ENCODE measurements at places on chromosomes 6 and 20.
A peak's percentile ranks its signal among the peaks of the same experiment; 100 is the strongest.

DNA sequence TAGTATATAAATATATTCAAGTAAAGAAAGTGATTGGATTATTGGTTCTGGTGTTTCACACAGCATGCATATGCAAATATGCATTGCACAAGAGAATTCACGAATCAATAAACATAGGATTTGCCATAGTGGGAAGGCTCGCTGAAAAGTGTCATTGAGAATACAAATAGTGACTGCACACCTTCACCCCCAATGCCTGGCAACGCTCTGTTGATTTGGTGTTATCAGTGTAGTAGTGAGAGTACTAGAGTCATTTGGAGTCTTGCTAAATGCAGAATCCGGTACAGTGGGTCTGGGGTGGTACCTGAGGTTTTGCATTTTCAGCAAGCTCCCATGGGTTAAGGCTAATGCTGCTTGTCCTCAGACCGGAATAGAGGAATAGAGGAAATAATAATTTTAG, 49.7 kb upstream of the NAA20 start:
- DNase-seq: no peak

- no peak for DNase-seq
Measured at GRCh38 chr20:49602345-49603208, 34.6 kb upstream of the PTGIS start.

DNA sequence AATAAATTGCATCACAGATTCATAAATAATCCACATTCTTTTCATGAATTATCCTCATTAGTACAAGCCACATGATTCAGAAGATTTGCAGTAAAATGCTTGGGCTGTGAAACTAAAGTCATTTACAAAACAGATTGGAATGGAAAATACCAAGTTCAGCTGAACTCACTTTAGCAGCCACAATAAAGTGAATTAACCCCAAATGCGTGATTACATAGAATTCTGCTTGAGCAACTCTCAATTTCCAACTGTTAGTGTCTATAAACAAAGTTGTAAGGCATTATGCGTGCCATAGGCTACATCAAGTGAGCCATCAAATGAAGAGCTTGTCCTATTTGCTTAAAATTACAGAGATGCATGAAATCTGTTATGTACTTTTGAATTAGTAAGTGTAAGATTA, 60.4 kb upstream of the GFRAL start:
- DNase-seq: no peak

DNA sequence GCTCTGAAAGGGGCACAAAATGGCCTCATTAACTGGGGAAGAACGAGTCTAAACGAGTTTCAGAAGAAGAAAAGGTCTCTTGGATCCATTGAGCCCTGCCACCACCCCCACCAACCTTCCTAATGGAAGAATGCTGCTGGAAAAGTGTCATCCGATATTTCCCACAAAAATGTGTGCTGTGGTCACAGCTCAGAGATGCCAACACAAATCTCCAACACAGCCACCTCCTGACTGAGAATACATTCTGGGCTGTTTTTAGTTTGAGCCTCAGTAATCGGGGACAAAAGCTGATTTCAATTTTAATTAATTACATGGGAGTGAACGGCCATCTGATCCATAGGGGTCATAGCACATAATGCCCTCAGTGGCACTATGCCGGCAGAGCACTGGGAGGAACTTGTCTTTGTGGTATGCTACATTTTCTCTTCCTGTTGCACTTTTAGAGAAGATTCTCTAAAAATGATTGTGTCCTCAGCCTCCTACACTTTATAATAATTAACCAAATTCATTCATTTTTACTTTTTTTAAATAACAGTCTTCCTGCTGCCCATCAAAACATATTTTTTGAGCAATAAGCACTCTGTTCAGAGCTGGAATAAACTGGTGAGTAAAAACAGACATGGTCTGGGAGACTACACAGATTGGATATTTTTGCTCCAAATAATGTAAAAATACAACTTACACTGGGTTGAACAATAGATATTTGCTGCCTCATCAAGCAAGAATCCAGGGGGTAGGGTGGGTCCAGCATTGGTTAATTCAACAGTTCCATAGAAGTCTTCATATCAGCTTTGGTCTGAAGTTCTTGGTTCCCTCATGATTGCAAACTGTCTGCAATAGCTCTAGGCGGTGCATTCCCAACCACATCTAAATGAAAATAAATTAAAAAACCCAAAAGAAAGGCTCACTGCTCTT, 143.6 kb upstream of the TMEM170B start:
- DNase-seq: no peak

DNA sequence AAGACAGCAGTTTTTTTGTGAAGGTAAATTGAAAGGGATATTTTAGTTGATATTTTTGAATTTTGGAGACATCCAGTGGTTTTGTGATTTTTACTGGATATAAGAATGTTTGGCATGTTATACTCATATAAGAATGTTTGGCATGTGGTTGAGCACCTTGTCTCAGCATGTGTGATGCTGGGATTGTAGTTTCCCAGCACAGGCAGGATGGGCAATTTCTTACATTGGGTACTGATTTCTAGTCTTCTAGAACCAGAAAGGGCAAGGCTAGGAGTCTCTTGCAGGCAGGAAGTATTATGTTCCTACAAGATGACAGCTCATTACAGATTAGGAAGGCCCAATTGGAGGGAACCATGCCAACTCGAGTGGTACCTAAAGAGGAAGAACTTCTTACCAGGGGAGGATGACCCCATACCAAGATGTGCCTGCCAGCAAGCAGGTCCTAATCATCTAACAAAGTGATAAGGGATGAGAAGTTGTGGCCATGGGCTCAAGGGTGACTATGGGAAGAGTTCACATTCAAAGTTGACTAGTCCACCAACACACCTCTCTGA, 377.8 kb downstream of the UTRN start:
- no peak for DNase-seq

DNA sequence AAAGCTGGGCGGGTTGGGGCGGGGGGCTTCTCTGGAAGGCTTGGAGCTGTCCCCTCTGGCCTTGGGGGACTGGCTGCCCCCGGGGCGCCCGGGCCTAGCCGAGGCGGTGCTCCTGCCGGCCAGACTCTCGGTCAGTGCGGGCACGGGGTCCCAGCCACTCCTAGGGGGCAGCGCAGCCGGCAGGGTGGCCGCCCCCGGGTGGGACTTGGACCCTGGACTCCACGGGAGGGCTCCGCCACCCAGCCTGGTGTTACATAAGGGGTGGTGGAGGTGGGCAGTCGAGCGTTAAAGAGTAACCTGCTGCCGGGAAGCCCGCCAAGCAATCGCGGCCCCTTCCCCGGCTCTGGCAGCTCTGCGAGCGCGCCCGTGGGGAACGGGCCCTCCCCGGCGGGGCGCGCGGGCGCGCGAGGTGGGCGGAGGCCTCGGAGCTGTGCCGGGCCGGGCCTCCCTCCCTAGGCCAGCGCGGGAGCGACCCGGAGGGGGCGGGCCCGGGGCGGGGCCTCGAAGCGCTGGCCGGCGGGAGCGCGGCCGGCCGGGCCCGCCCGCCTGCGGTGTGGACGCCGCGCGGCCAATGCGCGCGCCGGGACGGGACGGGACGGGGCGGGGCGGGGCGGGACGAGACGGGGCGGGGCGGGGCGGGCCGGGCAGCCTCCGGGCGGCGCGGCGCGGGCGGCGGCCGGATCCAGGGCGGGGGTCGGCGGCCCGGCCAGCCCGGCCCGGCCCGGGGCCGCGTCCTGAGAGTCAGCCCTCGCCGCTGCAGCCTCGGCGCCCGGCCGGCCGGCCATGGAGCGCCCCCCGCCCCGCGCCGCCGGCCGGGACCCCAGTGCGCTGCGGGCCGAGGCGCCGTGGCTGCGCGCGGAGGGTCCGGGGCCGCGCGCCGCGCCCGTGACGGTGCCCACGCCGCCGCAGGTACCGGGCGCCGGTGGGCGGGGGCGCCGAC, at the start of gene SLC2A4RG:
Gene SLC2A4RG, plus strand, starts transcription at position 647 of the 940 bp plus-strand sequence. Its CDS starts 137 bp downstream, at position 784.
- DNase-seq: peak; percentile 47

DNA sequence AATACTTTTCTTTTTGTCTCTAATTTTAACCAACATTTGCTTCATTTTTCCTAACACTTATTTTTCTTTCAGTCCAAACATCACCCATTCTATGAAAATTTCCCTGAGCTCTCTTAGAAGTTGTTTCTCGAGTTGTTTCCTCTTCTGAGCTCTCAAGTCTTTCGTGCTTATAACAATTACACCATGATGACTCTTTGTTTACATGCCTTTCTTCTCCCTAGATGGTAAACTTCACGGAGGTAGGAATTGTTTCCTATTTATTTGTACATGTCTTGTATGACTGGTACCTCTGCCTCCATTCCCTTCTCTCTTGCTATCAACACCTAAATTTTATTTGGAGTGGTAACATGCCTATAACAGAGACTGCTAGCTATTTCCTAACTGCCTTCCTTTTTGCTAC, 6.4 kb downstream of the BLOC1S5 start:
- DNase-seq: no peak

DNA sequence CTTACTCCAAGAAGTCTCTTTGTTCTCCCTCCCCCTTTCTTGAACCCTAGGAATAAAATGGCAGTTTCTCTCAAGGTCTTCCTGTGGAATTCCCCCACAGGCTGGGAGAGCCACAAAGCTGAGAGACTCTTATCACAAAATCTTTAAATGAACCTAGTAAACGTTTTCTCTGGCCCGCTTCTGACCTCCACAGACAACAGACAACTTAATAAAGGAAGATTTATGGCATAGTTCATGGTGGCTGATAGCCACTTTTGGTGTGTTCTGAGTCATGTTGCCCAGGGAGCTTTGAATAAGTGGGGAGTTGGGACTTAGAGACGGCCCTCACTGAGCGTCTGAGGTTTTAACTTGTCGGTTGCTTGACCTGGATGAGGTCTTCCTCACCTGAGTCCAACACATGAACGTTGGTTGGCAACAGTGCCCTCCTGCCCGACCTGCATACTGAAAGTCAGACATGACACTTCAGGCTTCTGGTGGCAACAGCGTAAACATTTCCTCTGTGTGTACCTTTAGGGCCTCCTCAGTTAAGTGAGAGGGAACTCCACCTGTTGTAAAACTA, 124.1 kb downstream of the FOXO3 start:
- DNase-seq: no peak

GRCh38 chr6:39260953-39261352, 31.7 kb upstream of the KCNK5 start:
- DNase-seq: no peak

DNA sequence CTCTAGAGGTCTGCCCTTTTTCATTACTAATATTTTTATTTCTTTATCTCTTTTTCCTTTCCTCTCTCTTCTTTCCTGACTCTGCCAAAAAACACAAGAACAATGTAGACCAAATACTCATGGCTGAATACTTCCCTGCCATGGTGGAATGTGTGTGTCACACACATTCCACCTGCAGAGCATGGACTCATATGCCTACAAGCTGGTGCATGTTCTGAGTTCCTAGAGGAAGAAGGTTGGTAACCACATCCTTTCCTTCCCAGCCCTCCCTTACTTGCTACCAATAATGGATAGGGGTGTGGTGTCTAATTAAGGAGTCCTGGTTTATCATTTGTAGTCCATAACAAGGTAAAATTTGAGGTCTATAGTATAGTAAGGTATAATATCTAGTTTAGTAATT, 15.2 kb upstream of the CST9L start:
- DNase-seq: no peak

DNA sequence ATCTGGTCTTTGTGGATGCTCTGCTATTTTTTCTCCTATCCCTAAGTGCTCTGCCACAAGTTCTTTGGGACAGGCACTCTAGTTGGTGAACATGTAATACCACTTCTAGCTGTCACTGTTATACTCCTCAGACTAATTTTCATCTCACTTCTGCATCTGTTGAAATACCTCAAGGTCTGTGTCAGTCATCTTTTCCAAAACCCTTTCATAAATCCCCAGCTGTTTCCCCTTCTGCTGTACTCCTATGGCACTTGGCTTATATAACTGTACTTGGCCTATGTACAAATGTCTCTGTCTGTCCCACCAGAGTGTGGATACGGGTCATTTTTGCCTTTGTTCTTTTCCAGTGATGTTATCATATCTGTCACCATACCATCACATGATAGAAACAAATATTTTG, 124.2 kb downstream of the FHL5 start:
- DNase-seq: no peak

- no peak for DNase-seq
Measured at GRCh38 chr6:124355146-124355545, 551.5 kb downstream of the NKAIN2 start.

- peak; percentile 48 for DNase-seq
Measured at GRCh38 chr20:32483351-32484224, 101.5 kb downstream of the NOL4L start.

GRCh38 chr6:5865506-5866031, 141.2 kb downstream of the NRN1 start:
- no peak for DNase-seq

GRCh38 chr6:115487331-115487730, 573.4 kb downstream of the FRK start:
- DNase-seq: no peak

DNA sequence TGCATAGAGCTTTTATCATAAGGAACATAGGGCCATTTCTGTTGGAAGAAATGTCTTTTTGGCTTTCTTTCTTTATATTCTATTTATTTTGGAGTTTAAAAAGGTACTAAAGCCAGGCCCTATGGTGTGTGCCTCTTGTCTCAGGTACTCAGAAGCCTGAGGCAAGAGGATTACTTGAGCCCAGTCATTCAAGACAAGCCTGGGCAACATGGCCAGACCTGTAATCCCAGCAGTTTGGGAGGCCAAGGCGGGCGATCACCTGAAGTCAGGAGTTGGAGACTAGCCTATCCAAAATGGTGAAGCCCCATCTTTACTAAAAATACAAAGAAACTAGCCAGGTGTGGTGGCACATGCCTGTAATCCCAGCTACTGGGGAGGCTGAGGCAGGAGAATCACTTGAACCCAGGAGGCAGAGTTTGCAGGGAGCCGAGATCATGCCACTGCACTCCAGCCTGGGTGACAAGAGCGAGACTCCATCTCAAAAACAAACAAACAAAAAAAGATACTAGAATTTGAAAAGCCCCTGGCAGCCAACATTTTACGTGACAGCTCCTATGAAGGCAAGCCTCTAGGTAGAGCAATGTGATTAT, 80.0 kb downstream of the CBFA2T2 start:
- DNase-seq: no peak

DNA sequence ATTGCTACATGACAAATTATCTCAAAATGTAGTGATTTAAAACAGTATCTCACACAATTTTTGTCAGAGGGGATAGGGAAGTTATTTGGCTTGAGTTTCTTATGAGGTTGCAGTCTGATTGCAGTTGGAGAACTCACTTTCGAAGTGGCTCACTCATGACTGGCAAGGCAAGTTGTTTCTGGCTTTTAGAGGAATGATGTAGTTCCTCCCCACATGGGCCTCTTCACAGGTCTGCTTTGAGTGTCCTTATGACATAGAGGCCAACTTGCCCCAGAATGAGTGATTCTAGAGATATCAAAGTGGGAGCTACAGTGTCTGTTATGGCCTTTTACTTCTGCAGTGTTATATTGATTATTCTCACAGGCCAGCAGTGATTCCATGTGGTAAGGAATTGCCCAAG, 6.1 kb downstream of the DOP1A start:
- DNase-seq: no peak

Measured in stimulated activated CD8-positive, alpha-beta memory T cell treated with anti-CD3 and anti-CD28 coated beads, Interleukin-4, amount 100 ng/mL, for 24 hours (primary cell).